ENCODE measurements at places on chromosomes 13 and 19.

DNA sequence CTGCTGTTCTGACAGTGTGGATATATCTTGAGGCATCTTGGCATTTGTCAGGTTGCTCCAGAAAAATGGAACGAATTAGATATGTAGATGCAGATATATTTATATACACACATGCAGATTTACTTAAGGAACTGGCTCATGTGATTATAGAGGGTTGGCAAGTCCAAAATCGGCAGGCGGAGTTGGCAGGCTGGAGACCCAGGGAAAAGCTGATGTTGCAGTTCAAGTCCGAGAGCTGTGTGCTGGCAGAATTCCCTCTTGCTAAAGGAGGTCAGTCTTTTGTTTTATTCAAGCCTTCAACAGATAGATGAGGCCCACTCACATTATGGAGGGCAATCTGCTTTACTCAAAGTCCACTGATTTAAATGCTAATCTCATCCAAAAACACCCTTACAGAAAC, 24.4 kb upstream of the CSNK1A1L start:
- no peak for DNase-seq

- peak; percentile 42 for DNase-seq
Observed at GRCh38 chr13:106367361-106367971, 168.0 kb downstream of the EFNB2 start.

GRCh38 chr19:56663931-56664500, 7.5 kb downstream of the ZNF835 start:
- no peak for DNase-seq

DNA sequence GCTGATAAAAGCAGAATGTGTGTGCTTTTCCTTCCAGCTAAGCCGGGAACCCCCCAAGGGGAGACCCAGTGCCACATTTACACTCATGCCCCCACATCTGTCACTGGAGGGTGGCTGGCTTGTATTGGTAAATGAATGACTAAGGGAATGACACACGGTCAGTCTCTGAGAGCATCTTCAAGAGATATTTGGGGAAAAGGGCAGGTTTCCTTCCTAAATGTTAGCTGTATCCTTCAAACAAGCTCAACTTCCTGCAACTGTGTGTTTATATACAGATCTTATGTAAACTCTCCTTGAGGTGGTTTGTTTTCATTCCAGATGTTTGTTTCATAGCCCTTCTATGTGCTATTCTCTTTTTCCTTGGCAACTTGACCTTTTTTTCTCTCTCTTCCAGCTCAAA, 192.6 kb downstream of the COL4A1 start:
- DNase-seq, result no peak

DNA sequence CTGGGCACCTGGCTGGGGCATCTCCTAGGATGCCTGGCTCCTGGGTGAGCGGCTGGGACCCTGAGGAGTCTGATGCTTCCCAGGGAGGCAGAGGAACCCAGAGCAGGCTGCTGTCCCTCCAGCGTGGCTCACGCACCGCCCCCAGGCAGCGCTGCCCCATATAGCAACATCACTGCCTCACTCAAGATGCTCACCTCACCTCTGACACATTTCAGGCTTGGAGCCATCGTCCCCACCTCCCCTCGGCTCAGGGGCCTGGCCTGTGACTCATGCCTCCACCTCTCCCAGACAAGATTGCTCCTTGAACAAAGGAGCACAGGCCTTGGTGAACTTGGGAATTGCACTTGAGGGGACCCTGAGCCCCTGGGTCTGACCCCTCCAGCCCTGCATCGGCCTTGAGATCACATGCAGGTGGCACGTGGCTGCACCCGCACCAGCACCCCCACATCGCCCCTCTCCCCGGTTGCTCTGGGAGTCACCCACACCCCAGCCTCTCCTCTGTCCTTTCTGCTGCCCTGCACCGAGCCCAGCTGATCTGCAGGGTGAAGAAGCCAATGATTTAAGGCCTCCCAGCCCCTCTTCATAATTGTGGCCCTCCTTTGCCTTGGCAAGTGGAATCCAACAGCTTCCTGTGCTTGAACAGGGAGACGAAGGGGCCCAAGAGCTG, 11.2 kb downstream of the CEBPA start:
- no peak for DNase-seq

DNA sequence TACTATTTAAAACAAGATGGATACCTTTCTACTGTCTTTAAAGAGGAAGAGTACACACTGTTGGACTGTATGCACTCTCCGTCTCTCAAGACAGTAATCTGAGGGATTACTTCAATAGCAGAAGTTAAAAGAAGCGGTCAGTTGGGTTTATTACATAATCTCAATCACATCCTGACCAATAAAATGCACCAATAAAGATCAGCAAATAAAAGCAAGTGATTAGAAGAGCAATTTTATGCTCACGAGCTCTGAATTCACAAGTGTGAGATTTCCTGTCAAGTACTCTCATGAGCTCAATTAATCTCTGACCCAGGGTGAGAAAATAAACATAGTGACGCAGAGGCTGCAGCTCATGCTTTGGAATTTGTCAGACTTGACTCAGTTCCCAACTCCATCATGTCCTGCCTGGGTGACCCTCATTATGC, 12.2 kb downstream of the ABCC4 start:
- no peak for DNase-seq

- no peak for DNase-seq
Observed at GRCh38 chr13:110105136-110105535, 201.8 kb downstream of the COL4A1 start.

DNA sequence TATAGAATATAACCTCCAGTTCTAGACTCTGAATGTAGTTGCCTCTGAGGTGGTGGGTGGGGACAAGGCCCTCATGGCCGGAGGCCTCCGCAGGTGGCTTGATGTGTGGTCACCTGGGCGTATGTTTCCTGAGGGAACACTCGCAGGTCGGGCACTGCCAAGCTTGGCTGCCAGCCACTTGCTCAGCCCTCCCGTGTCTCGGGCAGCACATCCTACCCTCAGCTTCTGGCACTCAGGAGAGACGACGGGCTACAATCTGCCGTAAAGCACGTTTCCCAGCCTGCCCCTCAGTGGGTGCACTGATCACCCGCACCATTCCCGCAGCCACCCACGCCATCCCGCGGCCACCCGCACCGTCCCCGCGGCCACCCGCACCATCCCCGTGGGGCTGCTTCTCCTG, 15.2 kb downstream of the THOP1 start:
- no peak for DNase-seq

DNA sequence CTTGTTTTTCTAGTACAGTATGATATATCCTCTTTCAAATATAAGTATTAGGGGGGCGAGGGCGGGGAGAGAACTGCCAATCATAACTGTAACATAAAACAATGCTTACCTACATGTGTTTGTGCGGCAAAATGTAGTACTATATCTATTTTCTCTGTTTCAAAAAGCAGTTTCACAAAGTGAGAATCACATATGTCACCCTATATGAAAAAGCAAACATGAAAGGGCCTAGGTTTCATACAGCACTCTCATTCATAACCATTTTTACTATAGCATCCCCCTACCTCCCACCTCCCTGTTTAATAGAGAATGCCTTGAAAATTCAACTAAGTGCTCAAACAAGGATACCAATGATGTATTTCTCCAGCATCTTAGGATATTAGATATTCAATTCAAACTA, 5.2 kb downstream of the TGDS start:
- no peak for DNase-seq

GRCh38 chr13:33927315-33927714, 109.4 kb downstream of the RFC3 start:
- DNase-seq, result peak; percentile 40

DNA sequence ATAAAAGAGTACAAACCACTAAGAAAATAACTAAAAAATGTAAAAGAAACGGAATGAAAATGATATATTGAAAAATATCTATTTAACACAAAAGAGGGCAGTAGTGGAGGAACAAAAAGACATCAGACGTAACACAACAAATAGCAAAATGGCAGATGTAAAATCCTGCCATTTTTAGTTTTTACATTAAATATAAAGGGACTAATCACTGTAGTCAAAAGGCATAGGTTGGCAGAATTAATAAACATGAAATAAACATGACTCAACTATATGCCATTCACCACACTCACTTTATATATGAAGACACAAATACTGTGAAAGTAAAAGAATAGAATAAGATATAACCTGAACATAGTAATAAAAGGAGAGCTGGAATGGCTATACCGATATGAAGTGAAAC, 11.0 kb downstream of the MTUS2 start:
- no peak for DNase-seq

DNA sequence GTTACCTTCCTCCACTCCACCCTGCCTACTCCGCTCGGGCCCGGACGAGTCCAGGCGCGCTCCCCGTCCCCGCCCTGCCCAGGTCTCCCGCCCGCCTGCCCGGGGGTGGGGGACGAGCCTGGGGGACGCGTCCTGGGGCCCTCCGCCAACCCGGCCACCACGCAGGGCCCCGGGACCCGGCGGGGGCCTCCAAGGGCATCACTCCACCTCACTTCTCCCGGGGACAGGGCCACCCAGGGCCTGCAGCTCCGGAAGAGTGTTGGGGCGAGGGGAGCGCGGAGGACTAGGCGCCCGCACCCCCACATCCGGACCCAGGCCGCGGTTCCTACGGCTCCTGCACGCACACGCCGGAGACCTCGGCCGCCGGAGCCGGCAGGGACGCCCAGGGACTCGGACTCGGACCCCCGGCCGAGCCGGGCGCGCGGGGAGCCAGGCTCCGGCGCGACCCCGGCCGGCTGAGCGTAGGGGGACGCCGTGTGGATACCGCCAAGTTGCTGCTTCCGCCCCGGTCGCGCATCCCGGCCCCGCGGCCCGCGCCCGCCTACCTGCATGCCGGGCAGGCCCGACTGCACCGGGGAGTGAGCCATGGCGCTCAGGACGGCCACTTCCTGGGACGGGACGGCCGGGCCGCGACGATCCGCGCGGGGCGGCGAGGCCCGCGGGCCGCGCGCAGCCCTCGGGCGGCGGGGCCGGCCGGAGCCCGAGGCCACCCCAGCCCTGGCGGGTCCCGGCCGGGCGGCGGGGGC, 534 bp downstream of the STK24 start:
- DNase-seq, result no peak

DNA sequence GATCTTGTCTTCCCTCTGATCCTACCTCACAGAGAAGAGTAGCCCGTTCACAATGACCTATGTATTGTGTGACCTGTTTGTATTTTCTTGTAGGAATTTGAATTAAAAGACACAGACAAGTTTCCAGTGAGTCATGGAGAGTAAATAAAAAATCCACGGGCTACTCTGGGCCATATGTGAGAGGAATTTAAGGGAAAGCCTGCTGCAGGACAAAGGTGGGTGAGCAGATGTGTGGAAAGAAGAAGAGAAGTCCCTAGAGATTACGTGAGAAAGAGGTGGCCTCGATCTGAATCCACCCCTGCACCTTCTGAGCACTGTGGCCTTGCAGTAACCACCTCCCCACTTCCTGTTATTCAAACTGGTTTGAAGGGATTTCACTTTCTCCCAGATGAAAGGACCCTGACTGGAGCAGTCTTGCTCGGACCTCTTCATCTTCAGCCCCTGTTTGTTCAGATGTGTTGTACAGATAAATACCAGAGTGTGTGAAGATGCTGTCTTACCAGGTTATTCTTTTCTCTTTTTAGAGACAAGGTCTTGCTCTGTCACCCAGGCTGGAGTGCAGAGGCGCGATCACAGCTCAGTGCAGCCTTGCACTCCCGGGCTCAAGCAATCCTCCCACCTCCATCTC, 205.4 kb downstream of the PDS5B start:
- DNase-seq, result no peak

DNA sequence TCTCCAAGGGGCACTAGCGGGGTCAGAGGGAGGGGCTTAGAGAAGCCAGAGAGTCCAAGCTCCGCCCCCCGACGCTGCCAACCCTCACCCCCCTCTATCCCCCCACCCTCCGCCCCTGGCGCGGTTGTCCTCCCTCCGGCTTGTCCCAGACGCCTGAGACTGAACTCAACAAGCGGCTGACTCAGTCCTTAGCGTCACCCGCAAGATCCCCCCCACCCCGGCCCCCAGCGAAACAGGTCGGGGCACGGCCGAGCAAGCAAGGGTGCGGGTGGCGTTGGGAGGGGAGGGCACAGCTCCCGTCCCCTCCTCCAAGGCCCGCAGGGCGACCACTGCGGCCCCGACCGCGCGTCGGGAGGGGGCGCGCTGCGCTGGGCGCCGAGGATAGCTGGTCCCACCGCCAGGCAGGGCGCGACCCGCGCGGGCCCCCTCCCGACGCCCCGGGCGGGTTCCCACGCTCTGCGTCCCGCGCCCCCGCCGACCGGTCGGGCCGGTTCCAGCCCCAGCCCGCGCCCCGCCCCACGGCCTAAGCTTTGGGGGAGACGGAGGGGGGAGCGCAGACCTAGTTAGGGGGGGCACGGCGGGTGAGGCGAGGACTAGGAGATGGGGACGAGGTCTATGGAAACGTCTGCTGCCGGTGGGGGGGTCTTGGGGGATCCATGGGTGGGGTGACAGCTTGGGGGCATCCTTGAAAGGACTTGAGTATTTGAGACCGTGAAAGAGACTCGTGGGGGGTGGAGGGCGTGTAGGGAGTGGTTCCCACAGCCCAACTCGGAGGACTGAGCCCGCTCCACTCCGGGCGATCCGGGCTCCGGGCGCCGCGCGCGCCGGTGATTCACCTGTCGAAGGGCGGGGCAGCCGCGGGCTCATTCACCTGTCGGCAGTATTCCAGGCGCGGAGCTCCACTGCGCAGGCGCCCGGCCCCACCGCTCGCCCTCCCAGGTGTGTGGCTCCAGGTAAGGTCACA, 5.1 kb downstream of the NOTCH3 start:
- peak; percentile 80 for DNase-seq

DNA sequence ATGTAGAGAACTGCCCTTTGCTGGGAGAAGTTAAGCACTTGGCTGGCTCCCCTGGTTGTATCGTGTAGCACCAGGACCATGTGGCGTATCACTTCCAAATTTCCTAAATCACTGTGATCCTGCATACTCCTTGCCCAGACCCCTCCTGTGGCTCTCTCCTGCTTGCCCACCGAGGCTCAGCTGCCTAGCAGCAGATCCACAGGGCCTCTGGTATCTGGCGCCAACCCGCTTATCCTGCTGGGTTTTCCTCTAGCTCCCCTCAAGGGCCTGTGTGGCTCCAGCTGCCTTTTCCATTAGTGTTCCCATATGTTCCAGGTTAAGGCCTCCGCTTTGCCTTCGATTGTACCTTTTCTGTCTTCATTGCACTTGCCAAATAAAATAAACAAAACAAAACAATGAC, 16.5 kb downstream of the LRCH1 start:
- DNase-seq, result no peak

GRCh38 chr19:48842789-48843162, 6.5 kb upstream of the HSD17B14 start:
- peak; percentile 62 for DNase-seq

DNA sequence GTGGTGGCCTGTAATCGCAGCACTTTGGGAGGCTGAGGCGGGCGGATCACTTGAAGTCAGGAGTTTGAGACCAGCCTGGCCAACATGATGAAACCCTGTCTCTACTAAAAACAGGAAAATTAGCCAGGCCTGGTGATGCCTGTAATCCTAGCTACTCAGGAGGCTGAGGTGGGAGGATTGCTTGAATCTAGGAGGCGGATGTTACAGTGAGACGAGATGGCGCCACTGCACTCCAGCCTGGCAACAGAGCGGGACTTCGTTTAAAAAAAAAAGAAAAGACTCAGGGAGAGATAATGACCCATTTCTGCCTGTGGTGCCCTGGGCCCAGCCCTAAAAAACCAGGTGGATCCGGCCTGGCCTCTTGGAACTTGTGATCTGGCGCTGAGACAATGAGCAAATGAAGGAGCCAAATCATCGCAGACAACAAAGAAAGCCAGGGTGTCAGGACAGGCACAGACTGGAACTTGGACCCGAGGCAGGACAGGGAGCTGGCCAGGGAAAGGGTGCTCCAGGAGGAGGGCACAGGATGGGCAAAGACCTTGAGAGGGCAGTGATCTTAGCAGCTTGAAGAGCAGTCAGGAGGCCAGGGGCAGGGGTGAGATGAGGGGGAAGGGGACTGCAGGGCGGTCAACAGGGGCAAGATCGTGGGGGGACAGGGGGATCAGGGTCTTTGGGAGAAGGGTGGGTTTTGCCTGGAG, 962 bp upstream of the JAK3 start:
- DNase-seq, result no peak
